ENCODE measurements at places on chromosomes 11 and 22.
A peak's percentile ranks its signal among the peaks of the same experiment; 100 is the strongest.

- no peak for DNase-seq
Observed at GRCh38 chr22:40541300-40541699, 95.2 kb downstream of the MRTFA start.

- DNase-seq, result peak; percentile 24
Observed at GRCh38 chr11:125111001-125111342, 454 bp downstream of the TMEM218 start.

- DNase-seq, result no peak
Observed at GRCh38 chr22:45246060-45246985, 5.6 kb upstream of the KIAA0930 start.

DNA sequence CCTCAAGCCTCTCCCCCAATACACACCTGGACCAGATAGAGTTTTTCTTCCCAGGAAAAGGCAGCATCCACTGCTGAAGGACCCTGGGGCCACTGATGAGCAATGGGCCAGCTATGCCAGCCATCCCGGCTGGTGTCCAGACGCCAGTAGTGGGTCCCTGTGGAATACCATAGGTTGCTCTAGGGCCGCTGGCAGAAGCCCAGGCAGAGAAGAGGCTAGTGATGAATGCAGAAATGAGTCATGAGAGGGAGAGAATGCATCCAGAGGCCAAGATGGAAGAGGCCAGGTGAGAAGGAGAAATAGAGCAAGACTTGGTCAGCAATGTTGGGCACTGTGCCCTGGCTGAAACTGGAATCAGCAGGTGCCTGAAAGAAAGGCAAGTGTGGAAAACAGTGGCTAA is 8.9 kb downstream of the HPX start:
- DNase-seq, result no peak

- DNase-seq, result no peak
Observed at GRCh38 chr11:86181379-86181778, 63.2 kb upstream of the EED start.

- no peak for DNase-seq
Observed at GRCh38 chr22:21939461-21939913, 13.2 kb downstream of the PPM1F start.

DNA sequence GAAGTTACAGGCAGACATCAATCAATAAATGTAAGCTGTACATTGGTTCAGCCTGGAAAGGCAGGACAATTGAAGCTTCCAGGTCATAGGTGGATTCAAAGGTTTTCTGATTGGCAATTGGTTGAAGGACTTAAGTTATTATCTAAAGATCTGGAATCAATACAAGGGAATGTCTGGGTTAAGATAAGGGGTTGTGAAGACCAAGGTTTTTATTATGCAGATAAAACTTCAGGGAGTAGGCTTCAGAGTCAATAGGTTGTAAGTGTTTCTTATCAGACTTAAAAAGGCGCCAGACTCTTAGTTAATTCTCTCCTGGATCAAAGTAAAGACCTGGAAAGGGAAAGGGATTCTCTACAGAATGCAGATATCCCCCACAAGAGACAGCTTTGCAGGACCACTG is 935.4 kb downstream of the TBC1D22A start:
- no peak for DNase-seq

GRCh38 chr22:50708996-50709395 is 29.0 kb upstream of the ACR start:
- no peak for DNase-seq

DNA sequence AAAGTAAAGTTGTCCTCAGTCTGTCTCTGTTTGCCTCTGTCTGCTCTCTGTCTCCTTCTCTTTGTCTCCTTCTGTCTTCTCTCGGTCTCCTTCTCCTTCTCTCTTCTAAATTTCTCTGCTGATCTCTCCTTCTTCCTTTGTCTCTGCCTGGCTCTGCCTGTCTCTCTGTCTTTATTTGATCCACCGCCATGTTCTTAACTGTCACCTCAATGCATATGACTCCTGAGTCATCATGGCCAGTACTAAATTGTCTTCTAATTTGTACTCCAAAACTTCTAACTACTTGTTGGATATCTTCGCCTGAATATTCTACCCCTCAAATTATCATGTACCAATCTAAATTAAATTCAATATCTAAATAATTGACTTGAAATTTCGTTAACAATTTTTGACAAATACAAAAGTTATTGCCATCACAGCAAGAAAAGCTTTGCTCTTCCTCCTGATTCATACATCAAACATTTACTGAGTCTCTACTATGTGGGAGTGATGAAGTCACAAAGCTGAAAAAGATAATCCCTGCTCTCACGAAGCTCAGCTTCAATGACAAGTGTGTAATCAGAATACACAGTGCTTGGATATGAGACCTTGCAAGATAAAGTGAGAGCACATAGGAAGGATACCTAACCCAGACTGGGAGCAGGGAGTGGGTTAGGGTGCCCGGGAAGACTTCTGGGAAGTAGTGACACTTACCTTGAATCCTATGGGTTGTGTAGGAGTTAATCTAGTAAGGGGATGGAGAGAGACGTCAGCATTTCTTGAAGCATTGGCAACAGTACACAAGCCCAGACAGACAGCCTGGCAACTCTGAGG is 193.0 kb downstream of the MAML2 start:
- no peak for DNase-seq

GRCh38 chr11:103985041-103985440 is 51.4 kb upstream of the DDI1 start:
- DNase-seq, result no peak

- no peak for DNase-seq
Observed at GRCh38 chr22:24497841-24498258, 2.7 kb downstream of the UPB1 start.

Measured in WTC11 (cell line).